ENCODE measurements at places on chromosomes 2 and 18. TPM values are rescaled to one million over a fixed set of nuclear protein-coding genes. Genes with fewer than 3 reads are reported as not detected.

DNA sequence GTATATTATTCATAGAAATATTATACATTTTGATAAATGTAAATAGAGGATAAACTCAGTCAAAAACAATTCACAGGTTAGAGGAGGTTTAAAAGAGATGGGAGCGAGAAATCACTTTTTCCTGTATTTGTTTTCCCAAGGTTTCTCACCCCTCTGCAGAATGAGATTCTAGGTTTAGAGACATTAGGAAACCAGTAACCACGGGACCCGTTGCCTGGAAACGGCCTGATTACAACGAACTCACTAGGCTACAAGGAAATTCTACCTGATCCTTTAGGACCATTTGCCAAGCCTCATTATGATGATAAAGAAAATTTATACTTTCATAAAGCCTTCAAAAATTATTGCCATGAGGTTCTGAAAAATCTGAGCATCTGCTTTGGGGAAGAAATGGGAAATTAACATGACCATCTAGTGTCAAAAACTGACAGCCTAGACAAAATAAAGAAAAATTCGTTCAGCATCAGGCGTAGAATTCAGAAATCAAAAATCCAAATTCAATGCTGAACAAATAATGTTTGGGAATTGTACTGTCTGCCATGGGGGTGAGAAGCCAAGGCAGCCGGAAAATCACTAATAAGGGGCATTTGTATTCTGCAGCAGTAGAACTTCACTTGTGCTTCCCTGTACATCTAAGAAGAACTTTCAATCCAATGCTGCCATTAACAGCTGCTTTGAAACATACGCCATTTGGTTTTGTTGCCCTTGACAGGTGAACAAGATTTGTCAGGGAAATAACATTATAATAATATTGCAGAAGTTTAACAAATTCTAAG lies 262.3 kb downstream of the NRXN1 start:
- H3K36me3 ChIP-seq, result no peaks in the 10 kb centered on the region
- no peaks in the 10 kb centered on the region for H3K4me1 ChIP-seq
- DNase-seq, result no peak
- no peak overlapping the region for H3K27ac ChIP-seq

- DNase-seq, result no peak
- H3K27me3 ChIP-seq, result peaks cover 5% of the 10 kb centered on the region
- no peak overlapping the region for H3K27ac ChIP-seq
- no peak overlapping the region for H3K4me3 ChIP-seq
- H3K4me1 ChIP-seq, result peaks cover 9% of the 10 kb centered on the region
Observed at GRCh38 chr18:46411191-46411828, 245.7 kb downstream of the LOXHD1 start.

DNA sequence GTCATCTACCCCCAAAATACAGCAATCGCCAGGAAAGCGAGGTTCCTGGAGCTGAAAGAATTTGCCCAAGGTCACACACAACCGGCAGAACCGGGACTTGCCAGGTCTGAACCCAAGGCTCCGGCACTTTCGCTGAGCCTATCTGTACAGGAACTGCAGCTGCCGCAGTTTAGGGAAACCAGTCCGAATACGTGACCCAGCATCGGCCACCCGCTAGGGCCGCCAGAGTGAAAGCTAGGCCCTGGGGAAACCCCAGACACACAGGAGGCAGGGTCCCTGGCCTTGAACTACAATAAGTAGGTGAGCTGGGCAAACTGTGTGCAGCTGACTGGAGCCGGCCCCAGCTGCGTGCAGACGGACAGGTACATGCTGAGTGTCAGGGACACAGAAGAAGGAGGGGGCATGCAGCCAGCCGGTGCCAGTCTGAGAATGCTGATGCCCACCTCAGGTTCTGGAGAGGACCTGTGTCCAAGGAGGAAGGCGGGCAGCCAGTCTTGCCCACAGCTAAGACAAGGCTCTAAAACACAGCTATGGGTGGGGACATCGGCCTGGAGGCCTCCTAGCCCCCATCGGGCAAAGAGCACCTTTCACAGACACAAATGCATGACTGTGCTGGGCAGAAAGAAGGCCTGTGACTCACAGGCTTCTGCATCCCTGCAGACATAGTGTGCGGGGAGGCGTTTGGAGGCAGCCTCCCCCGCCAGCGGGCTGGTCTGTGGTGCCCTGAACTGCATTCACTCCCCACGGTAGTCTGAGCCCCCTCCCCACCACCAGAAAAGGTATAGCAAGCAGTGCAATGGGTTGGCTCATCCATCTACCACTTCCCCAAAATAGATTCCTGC lies 107.4 kb upstream of the ID2 start:
- DNase-seq, result peak; percentile 43
- H3K4me1 ChIP-seq, result peaks cover 14% of the 10 kb centered on the region
- no peaks in the 10 kb centered on the region for H3K36me3 ChIP-seq
- H3K4me3 ChIP-seq, result no peak overlapping the region
- H3K27ac ChIP-seq, result no peak overlapping the region

DNA sequence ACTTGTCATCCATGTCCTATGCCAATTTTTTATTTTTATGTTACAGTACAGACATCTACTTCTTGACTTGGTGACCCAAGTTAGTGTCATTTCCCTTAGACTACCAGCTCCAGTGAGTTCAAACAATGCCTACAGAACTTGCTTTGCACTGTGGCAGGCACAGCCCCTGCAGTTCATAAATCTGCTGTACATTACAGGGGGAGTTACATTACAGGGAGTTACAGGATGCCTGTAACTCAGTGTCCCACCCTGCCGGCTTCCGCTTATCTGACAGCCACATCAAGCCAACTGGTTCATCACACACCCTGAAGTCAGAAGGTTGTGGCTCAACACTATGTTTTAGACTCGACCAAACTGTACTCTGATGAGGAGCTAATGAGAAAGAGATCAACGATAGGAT lies 7.8 kb upstream of the NPAS2 start:
- no peaks in the 10 kb centered on the region for H3K36me3 ChIP-seq
- DNase-seq, result no peak

ANKRD30B gene
- total RNA-seq, result not detected

NDC80 gene
- total RNA-seq, result 1.9 TPM

DSEL gene
- total RNA-seq, result 16.5 TPM

- no peaks in the 10 kb centered on the region for H3K27me3 ChIP-seq
- H3K4me1 ChIP-seq, result no peaks in the 10 kb centered on the region
- H3K4me3 ChIP-seq, result no peak overlapping the region
- H3K27ac ChIP-seq, result no peak overlapping the region
Observed at GRCh38 chr2:239548451-239548871, 147.6 kb upstream of the HDAC4 start.

DNA sequence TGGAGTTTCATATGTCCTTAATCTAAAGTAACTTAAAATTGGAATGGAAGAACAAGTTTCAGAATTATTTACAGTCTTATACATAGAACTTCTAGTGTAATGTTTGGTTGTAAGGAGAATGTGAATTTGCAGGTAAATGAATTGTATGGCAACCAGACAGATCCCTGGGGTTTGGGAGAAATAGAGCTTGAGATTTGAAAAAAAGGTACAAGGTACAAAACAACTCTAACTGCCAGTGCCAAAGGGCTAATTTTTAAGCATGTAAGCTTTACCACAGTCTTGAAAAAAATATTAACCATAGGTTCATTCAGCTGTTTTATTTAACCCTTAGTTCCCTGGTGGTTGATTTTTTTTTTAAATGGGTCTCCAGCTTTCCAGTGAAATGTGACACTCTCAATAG lies 103.3 kb downstream of the ICA1L start:
- H3K36me3 ChIP-seq, result no peaks in the 10 kb centered on the region
- no peak overlapping the region for H3K27ac ChIP-seq
- no peak for DNase-seq
- no peak overlapping the region for H3K4me3 ChIP-seq
- no peaks in the 10 kb centered on the region for H3K27me3 ChIP-seq

- no peaks in the 10 kb centered on the region for H3K36me3 ChIP-seq
- H3K4me3 ChIP-seq, result no peak overlapping the region
- H3K27ac ChIP-seq, result no peak overlapping the region
- H3K27me3 ChIP-seq, result no peaks in the 10 kb centered on the region
Observed at GRCh38 chr2:147348931-147349555, 495.8 kb upstream of the ACVR2A start.

CRYGC gene
- total RNA-seq, result not detected

- no peaks in the 10 kb centered on the region for H3K27me3 ChIP-seq
- no peaks in the 10 kb centered on the region for H3K36me3 ChIP-seq
- no peak overlapping the region for H3K27ac ChIP-seq
- DNase-seq, result no peak
- no peaks in the 10 kb centered on the region for H3K4me1 ChIP-seq
- no peak overlapping the region for H3K4me3 ChIP-seq
Observed at GRCh38 chr2:203891474-203891873, 23.9 kb downstream of the CTLA4 start.

DNA sequence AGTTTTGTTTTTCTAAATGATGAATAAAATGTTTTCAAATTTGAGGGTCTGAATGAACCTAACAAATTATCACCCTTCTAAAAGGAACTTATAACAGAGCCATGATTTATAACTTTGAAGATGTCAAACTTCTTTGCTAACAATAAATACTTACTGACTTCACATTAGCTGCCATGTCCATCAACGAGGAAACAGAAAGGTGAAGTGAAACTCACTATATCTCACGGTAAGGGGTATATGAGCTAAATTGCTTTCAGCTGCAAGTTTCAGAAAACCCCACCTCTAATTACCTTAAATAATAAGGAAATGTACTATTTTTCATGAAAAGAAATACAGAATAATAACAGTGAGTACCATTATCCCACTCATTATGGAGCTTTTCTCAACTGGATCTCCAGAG lies 350.8 kb upstream of the NT5C1B start:
- H3K4me1 ChIP-seq, result no peaks in the 10 kb centered on the region
- no peak overlapping the region for H3K4me3 ChIP-seq
- H3K27me3 ChIP-seq, result no peaks in the 10 kb centered on the region
- no peak overlapping the region for H3K27ac ChIP-seq
- DNase-seq, result no peak

ANO7 gene
- 5.8 TPM for total RNA-seq

- peak overlapping the region; percentile 89 for H3K4me3 ChIP-seq
- DNase-seq, result peak; percentile 55
- H3K36me3 ChIP-seq, result peaks cover 8% of the 10 kb centered on the region
- H3K27ac ChIP-seq, result peak overlapping the region; percentile 93
Observed at GRCh38 chr2:75561566-75562512, 1.1 kb upstream of the EVA1A start.

GRCh38 chr2:215535125-215535668 lies 99.3 kb upstream of the FN1 start:
- H3K27ac ChIP-seq, result no peak overlapping the region
- H3K4me1 ChIP-seq, result peaks cover 33% of the 10 kb centered on the region
- no peaks in the 10 kb centered on the region for H3K27me3 ChIP-seq
- no peaks in the 10 kb centered on the region for H3K36me3 ChIP-seq
- DNase-seq, result peak; percentile 43
- H3K4me3 ChIP-seq, result no peak overlapping the region

DNA sequence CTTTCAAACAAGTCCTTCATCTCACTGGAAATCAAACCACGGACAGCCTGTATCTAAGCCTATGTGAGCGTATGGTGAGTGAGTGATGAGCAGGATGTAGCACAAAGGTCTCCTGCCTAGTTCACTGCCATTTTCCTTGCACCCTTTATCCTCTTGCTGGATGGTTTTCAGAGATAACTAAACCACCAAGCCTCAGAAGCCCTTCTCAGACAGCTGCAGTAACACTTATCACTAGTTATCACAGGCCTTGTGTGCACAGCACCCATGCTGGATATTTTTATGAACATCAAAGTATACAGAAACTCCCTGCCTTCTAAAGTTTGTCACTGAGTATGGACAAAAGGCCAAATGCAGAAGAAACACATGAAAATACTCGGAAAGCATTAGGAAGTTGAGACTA lies 69.5 kb downstream of the C1D start:
- no peak for DNase-seq
- H3K27me3 ChIP-seq, result no peaks in the 10 kb centered on the region
- H3K4me1 ChIP-seq, result peaks cover 11% of the 10 kb centered on the region

EVX2 gene
- not detected for total RNA-seq
